ENCODE measurements at places on chromosomes 13 and 19.

GRCh38 chr13:100645382-100645781 is 29.2 kb downstream of the TMTC4 start:
- no peak for DNase-seq

GRCh38 chr19:9958379-9958821 is 22.1 kb upstream of the OLFM2 start:
- no peak for DNase-seq

GRCh38 chr19:48806518-48806817 is 4.4 kb downstream of the BCAT2 start:
- no peak for DNase-seq

DNA sequence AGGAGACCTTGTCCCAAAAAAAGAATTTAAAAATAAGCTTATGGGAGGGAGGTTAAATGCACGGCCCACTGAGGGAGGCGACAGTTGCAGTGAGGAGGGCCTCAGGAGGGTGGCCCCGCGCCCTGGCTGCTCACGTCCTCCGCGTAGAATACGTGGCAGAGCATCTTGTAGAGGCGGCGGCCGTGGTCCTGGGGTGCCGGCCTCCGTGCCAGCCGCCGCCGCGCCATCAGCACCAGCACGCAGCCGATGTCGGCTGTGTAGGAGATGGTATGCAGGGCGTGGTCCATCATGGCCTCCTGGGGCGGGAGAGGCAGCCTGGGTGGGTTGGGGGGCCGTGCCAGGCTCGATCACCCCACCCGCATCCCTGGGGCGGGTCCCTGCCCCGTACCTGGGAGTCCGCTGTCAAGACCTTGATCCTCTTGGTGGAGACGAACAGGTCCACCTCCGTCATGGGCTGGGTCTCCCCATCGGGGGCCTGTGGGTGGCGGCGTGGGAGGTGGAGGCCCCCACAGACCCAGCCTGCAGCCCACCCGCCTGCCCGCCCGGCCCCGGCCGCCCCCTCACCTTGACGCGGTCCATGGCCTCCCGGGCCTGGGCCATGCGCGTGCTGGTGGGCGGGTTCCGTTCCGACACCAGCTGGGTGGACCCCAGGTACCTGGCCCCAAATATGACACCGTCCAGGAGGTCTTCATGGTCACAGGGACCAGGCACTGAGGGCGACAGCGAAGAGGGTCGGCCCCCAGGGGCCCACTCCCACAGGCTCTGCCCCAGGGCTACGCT is 7.7 kb downstream of the APBA3 start:
- no peak for DNase-seq

DNA sequence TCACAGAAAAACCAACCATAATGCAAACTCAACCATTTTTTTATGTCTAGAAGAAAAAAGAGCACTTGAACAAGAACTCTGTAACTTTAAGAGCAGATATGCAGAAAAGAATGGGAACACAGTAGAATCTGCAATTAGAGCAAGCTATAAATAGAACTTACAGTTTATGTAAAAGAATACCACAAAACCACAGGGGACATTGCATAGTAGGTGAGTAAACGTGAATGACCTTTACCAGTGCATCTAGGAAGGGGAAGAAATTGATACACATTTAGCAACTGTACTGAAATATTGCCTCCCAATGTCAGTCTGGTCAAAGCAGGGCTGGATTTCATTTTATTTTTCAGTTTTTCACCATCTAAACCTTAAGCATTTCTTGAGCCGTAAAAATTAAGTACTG is 242.2 kb upstream of the EDNRB start:
- peak; percentile 79 for DNase-seq
